ENCODE measurements at places on chromosomes 4 and X. TPM values are rescaled to one million over a fixed set of nuclear protein-coding genes. Genes with fewer than 3 reads are reported as not detected.

DNA sequence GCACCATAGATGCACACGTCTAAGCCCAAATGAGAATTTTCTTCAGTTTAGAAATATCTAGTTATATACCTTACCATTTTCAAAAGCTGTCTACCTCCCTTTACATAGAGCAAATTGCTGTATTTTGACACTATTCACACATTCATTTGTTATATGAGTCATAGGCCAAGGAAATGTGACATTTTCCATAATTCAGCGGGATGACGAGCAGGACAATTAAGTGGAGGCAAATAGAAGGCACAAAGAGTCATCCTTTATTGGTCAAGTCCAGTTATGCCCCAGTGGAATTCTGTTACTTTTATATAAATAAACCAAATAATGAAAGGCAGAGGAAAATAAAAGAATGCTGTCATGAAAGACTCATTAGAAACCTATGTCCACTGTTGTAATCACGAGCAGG is 27.9 kb downstream of the FGF13 start:
- DNase-seq: peak; percentile 9

POU3F4 gene
- not detected for total RNA-seq

GRCh38 chr4:97942951-97943350 is 200.3 kb downstream of the STPG2 start:
- no peak for DNase-seq

GRCh38 chr4:147863111-147863747 is 131.3 kb downstream of the ARHGAP10 start:
- no peak for DNase-seq

- no peak for DNase-seq
Measured at GRCh38 chrX:19785647-19786046, 101.8 kb downstream of the SH3KBP1 start.

DNA sequence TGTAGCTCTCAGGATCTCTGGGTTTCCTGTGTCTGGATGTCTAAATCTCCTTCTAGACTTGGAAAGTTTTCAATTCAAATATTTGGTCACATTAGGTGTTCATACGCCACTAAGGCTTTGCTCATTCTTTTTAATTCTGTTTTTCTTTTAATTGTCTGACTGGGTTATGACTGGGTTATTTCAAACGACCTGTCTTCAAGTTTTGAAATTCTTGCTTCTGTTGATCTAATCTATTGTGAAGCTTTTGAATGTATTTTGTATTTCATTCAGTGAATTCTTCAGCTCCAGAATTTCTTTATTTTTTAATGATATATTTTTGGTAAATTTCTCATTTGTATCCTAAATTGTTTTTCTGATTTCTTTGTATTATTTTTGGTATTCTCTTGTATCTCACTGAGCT is 81.0 kb upstream of the PCDH10 start:
- no peak for DNase-seq

- no peak for DNase-seq
Measured at GRCh38 chr4:124037236-124037635, 640.6 kb downstream of the SPRY1 start.

GRCh38 chr4:5995901-5996623 is 22.2 kb downstream of the C4orf50 start:
- no peak for DNase-seq

DNA sequence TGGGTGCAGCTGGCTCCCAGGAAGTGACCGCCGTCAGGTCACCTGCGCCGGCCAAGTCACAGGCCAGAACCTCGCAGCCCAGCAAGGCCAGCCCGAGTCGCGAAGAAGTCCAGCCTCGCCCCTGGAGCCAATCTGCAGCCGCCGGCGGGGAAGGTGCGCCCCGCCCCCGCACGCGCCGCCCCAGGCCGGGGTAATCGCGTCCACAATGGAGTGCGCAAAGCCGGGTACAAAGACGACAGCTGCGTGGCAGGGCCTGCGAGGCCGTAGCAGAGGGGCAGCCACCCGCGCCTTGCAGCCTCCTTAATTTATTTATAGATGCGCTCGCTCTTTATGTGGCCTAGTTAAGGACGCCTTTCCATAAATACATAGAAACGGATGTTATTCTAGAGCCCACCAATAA is 139.4 kb upstream of the CPEB2 start:
- DNase-seq: no peak

DNA sequence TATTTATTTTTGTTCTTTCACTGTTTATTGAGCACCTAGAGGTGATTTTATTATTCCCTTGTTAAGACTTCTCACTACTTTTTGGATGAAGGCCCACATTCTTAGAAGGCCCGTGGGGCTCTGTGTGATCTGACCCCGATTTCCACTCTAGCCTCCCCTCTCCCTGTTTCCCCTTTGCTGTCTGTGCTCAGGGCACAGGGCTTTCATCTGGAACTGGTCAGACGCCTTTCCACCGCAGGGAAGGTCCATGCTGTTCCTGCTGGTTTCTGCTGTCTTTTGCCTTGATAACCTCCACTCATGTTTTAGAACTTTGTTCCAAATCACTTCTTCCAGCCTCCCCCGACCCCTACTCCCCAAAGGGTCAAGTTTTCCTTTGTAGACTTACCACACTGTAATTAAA is 31.3 kb upstream of the ANAPC4 start:
- peak; percentile 7 for DNase-seq

AFF2 gene
- 0.07 TPM for total RNA-seq

EXOC1L gene
- not detected for total RNA-seq

GYG2 gene
- total RNA-seq: 5.2 TPM

DNA sequence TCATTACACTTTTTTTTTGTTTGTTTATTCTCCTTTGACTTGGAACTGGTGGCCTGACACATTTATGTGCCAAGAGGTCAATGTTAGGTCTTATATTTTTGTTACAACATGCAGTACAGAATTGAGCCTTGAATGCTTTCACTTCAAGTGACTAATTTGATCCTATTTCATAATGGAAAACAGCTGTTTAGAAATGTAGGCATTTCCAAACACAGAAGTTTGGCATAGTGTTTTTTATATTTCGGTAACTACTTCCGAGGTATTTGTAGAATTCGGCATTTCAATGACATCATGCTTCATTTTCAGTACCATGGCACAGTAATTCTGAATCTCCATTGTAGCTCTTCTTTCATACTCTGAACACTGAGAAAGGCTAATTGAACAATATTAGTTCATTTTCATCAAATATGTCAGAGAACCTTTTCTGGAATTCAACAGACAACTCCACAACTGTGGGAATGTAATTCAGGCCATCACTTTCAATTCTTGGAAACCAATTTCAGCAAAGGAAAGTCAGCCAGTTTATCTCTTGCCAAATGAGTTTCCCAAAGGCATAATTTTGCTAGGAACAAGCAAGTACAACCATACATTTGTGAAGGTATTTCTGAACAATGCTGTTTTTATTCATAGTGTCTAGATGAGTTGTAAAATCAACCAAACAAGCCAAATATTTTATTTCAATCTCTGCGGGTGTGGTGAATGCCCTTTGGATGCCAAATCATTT is 11.4 kb downstream of the FAM120C start:
- no peak for DNase-seq

SLC7A11 gene
- total RNA-seq: 7.8 TPM

SLC6A8 gene
- total RNA-seq: 24.5 TPM

HSD17B10 gene
- 118 TPM for total RNA-seq

DNA sequence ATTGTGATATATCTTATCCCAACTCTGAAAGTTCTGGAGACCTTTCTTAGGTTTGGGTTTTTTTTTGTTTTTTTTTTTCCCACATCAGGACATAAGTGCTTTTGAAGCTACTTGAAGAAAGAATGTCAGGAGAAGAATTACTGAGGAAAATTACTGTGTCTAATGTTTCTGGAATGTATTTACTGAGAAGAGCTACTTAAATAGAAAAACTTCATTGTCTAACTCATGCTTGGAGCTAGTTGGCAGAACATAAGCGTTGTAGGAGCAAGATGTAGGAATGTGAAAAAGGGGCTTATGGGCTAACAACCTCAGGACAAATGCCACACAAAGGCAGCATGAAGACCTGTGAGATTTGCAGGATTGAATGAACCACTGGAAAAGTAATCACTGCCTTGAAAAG is 166.6 kb upstream of the GLRA2 start:
- peak; percentile 51 for DNase-seq

DNA sequence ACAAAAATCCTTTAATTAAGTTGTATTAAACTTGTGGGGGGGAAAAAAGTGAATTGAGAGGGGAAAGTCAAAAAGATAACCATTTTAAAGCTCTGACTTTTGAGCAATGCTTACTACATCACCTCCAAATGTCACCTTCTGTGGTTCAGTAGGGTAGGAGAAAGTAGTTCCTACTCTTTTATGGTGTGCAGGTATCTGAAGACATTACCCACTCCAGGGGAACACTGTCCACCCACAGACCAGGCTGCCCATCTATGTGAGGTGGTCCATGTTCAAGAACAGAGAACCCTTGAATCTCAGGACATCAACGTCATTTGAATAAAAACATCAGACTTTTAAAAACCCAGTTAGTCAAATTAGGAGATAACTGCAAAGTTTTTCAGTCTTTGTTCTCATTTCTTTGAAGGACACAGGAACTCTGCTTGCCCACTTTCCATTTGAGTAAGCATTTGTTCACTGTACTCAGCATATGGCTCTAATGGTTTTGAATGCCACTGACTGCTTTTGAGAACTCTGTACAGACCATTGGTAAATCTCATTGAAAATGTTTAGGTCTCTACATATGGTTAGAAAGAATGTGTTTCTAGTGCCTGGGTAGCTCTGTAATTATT is 18.4 kb downstream of the NMU start:
- no peak for DNase-seq

PCDH18 gene
- 12.3 TPM for total RNA-seq

GRCh38 chr4:178976861-178977260 is 1534.6 kb upstream of the AGA start:
- no peak for DNase-seq

DNA sequence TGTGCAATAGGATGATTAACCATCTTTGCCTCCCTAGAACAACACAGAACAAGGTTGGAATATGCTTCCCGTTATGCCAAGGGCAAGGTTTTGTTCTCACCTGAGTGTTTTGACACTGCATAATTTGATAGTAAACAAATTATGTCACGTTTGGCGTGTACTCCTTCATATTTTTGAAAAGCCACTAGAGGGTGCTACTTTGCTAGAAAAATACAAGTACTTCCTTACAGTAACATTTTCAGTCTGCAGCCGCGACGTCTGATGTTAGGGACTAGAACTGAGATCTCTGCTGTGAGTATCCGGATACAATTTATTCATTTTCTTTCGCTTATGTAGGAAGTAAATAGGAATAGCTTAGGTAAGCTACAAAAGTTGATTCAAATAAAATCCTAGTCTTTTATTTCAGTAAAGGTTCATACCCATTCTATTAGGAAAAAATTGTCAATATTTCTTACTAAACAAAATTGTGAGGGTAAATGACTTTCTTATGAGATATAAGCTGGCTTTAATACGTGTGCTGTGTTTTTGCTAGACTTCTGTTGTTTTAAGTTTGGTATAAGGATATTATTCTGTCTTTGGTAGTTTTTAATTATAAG is 181.1 kb upstream of the WDFY3 start:
- DNase-seq: peak; percentile 64

XPNPEP2 gene
- total RNA-seq: not detected

MEPE gene
- 0.07 TPM for total RNA-seq

CFAP299 gene
- total RNA-seq: not detected

GAGE12J gene
- not detected for total RNA-seq

GRCh38 chr4:88606832-88607231 is 14.6 kb downstream of the HERC3 start:
- no peak for DNase-seq

TSPAN7 gene
- total RNA-seq: not detected

S100G gene
- total RNA-seq: not detected

- no peak for DNase-seq
Measured at GRCh38 chr4:22217480-22217879, 268.9 kb upstream of the KCNIP4 start.

GRCh38 chr4:79662651-79663050 is 254.6 kb upstream of the GK2 start:
- DNase-seq: no peak
